ENCODE measurements at places on chromosomes 5 and 9.

GRCh38 chr5:169933616-169934015 lies 46.7 kb downstream of the INSYN2B start:
- DNase-seq: no peak

GRCh38 chr5:1378096-1378495 lies 33.2 kb upstream of the CLPTM1L start:
- DNase-seq: no peak

DNA sequence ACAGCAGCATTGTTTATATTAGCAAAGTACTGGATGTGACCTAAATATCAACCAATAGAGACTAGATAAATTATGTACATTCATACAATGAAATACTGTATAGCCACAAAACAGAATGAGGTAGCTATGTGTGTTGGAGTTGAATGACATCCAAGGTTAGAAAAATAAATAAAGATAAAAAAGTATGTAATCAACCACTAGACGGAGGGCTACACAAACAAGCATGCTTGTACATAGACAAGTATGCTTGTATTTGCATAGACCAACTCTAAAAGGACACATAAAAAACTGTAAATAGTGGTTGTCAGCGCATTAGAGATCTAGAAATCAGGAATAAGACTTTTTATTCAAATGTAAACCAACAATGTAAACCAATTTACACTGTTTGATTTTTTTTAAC lies 3.0 kb downstream of the FEM1C start:
- DNase-seq: no peak

DNA sequence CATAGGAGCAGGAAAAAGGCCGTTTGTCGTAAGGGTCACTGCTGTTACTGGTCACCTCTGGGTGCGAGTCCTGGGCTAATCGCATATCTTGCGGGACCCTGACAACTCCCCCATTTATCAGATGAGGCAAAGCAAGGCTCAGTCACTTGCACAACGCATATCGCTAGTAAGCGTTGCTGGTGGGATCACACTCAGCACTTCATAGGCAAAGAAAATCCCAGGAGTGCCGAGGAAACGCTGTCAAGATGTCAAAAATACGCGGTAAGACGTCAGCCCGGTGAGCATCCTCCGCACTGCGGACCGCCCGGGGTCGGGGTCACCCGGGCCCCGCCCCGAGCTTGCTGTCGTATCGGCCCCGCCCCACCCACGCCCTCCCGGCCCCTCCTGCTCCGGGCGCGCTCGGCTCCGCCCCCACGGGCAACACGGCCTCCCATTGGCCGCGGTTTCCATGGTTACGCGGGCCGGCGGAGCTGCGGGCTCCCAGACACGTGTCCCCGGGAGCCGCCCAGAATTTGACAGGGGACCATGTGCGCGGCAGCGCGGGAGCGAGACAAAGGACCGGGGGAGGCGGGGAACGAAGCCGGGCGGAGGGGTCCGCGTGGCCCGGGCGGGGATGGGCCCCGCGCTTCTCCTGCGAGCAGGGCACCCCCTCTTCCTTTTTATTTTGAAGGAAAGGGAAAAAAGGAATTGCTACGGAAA lies 80.2 kb upstream of the IER5L start:
- DNase-seq: no peak

GRCh38 chr5:93274291-93274690 lies 306.7 kb downstream of the NR2F1-AS1 start:
- DNase-seq: no peak

DNA sequence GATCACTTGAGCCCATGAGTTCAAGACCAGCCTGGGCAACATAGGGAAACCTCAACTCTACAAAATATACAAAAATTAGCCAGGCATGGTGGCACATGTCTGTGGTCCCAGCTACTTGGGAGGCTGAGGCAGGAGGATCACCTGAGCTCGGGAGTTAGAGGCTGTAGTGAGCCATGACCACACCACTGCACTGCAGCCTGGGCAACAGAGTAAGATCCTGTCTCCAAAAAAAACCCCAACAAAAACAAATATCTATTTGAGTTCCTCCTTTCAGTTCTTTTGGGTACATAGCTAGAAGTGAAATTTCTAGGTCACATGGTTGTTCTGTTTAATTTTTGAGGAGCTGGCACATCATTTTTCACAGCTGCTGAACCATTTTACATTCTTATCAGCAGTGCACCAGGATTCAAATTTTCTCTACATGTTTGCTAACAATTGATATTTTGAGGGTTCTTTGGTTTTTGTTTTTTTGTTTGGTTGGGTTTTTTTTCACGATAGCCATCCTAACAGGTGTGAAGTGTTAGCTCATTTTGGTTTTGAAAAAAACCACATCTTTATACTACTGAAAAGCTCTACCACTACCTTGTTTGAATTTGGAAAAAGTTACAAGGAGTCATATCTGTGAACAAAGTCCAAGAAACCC lies 176.9 kb upstream of the SLC12A2 start:
- DNase-seq: no peak

DNA sequence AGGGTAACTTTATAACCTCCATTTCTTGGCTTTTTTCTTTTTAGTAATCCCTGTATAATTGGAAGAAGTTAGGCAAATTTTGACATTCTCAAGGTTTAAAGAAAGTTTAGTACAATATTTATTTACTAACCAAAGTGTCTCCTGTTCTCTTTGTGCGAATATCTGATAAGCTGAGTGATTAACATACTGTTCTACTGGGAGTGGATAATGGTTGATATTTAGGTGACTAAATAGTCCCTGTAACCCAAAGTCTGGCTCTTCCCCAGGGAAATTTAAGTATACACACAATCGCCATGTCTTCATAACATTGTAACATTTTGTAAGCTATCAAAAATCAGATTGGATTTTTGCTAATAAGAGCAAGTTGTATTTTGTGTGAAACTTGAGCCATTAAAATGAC lies 40.0 kb downstream of the CCNH start:
- no peak for DNase-seq

- no peak for DNase-seq
Observed at GRCh38 chr5:128927644-128928043, 37.6 kb upstream of the SLC27A6 start.

DNA sequence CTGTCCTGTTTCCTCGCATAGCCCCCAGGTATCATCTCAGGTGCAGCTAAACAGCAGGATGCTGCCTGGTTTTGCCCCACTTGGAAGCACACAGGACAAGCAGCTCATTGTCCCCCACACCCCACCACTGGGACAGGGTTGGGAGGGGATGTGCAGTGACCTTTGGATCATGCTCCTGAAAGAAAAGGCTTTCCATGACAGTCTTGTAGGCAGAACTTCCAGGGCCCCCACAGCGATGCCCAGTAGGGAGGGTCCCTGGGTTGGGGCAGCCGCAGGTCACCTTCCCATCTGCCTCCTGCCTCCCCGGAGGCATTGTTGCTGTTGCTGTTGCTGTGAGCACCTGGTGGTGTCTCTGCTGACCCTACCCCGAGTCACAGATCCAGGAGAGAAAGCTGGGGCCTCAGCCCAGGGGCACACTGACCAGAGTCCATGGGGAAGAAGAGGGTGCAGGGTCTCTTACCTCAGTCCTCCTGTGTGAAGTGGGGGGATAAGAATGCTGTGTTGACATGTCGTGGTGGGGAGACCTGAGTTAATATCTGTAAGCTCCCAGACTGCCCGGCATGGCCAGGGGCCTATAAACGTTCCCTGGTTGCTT lies 8.5 kb downstream of the CEP72 start:
- no peak for DNase-seq

GRCh38 chr5:93574491-93575305 lies 6.3 kb downstream of the NR2F1-AS1 start:
- DNase-seq: no peak

DNA sequence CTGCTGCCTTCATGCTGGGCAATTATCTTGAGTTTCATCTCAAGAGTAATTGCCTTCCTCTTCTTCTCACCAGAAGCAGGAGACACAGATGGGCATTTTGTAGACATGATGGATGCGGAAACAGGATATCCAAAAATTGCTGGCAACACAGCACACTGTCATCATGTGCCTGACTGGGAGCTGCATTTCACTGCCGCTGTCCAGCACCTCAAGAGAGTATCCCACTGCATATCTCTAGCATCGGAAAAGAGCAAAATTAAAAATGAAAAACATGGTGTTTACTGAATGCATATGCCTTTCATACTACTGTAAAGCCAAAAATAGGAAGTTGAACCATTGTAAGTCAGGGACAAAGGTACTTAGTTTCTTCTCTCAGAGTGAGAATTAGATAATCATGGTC lies 210.7 kb downstream of the MAN2A1 start:
- no peak for DNase-seq

DNA sequence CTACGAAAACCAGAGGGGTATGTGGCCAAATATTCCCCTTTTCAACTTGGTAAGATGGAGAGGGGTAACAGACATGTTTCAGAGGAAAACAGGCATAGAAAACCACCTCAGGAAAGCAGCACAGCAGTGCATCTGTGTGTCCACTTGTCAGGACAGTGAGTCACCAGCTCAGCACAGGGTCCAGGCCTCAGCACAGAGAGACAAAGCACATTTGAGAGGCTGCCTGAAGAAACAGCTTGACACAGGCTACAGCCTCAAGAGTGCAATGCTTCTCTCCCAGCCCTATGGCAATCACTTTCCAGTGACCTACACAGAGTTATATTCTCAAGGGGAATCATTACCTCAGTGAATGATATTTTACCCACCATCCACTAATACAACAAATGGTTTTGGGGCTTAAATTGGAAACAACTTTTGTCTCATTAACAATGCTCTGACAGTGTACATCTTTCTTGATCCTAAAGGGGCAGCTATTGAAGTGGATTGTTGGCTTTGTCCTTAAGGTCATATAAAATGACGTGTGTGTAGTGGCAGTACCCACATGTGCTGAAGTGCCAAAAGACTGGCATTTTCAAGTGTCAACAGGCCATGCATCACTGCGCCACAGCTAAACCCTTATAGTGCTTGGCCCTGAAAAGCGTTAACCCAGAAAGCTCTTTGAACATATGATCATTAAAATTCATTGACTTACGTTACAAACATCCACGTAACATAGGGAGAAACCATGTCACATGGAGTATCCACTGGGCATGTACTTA lies 46.4 kb downstream of the ERMP1 start:
- DNase-seq: no peak
